NCI-H1092 (cell line): ENCODE measurements at places on chromosomes 2 and 18.

- no peak for DNase-seq
These were observed 28.7 kb downstream of the SMAD2 start for GRCh38 chr18:47901624-47902362.

DNA sequence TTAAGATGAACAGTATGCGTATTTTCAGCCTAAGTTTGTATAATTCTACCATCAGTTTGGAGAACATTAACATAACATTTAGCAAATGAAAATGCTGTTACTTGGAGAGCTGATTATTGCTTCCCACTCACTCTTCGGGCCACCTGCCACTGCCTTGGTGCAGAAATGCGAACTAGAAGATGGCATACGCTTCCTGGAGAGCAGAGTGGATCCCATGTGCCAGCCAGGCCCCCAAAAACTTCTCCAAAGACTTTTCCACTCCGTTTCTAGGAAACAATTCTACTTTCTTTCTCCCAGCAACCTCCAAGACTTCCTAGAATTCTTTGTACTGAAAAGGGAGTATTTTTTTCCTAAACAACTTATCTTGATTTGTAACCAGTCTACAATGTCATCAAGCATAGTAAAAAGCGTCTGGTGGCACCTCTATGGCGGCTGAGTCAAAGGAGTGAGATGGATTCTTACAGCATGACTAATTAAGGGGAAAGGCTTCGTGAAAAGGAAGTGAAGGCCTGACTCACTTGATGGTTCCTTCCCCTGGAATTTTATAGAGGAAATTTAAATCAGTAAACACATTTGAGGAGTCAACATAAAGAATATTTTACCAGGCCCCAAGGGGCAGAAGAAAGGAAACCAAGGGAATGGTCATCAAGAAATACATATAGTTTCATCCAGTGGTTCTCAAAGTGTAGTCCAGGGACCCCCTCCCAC, 36.6 kb downstream of the FEZ2 start:
- DNase-seq: no peak

DNA sequence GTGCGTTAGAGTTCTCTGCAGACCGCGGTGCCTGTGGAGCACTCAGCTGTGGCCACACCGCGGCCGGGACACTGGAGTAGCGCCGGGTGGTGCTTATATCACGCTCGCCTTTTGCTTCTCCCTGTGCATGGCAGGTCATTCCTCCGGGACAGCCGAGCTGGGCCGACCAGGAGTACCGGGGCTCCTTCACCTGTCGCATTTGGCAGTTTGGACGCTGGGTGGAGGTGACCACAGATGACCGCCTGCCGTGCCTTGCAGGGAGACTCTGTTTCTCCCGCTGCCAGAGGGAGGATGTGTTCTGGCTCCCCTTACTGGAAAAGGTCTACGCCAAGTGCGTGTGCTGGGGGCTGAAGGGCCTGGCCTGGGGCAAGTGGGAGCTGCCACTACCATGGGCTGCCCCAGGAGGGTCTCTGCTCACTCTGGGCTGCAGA, 4.2 kb downstream of the CAPN10 start:
- no peak for DNase-seq

DNA sequence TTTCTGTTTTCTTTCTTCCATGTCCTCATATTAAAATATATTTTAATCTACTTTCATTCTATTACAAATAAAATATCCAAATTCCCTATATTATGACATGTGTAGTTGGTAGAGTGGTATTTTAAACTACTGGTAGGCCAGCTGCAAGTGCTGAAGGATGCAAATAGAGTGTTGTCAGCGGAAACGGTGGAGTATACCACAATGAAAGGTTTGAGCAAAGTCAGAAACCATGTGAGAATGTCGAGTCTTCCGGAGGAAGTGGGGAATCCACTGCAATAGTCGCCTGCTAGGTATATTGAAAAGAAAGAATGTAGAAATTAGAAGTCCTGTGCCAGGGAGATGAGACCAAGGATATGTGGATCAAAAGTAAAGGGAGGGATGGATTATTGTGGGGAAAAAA, 373.9 kb downstream of the DSEL start:
- no peak for DNase-seq

DNA sequence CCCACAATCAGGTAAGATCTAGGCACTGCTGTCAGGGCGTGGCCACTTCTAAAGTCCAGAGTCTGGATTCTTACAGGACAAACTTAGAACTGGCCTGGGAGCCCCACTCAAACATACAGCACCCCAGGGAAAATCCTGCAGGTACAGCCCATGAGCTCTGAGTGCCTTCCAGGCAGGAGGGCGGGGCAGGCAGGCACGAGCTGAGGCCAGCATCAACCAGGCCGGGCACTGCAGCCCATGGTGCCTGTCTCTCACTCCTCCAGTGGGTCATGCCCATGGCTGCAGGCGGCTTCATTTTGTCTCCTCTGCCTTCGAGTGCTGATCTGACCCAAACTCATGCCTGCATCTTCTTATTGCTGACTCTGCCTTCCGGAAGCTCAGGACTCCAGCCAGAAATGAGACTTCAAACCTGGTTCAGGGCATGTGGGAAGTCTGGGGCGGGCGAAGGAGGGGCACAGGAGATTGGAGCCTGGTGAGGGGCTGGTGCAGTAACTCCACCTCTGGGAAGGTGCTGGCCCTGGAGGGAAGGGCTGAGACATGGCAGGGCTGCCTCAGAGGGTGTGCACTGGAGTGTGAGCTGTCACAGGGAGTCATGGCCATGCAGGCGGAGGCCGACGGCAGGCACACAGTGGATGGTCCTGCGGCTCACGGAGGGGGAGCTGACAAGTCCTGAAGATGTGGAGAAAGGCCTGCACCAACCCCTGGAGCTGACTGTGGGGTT, 40.5 kb downstream of the HS6ST1 start:
- DNase-seq: no peak

DNA sequence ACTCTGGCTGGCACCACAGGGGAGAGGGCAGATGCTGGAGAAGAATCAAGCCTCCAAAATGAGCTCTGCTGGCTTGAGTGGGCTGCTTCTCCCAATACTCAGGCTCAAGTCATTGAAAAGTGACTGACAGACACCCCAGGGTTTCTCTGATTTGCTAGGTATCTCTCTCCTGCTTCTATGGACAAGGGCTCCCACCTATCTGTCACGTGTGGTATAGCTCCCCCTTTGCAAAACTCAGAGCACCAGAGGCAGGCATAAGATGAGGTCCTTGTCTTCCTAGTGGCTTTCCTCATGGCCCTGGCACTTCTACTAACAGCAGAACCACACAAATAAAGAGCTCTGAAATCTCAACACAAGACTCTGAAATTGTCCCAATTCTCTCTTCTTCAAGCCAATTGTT, 105.2 kb downstream of the GALNT14 start:
- no peak for DNase-seq

DNA sequence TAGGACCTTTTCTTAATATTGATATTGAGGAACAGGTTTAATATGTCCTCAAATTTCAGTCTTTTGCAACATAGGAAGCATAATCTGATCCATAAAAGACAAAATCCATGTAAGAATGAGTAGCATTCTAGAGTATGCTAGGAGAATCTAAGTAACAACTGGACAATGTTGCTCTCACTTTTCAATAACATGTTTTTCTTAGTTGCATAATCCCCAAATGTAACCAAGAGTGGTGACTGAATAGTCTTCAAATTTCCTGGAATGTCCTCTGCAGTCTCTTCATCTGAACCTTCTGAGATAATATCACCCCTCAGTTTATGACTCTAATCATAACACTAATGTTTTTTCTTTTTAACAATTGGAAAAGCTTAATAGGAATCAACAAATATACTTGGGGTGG, 110.0 kb upstream of the ZEB2 start:
- DNase-seq: no peak

DNA sequence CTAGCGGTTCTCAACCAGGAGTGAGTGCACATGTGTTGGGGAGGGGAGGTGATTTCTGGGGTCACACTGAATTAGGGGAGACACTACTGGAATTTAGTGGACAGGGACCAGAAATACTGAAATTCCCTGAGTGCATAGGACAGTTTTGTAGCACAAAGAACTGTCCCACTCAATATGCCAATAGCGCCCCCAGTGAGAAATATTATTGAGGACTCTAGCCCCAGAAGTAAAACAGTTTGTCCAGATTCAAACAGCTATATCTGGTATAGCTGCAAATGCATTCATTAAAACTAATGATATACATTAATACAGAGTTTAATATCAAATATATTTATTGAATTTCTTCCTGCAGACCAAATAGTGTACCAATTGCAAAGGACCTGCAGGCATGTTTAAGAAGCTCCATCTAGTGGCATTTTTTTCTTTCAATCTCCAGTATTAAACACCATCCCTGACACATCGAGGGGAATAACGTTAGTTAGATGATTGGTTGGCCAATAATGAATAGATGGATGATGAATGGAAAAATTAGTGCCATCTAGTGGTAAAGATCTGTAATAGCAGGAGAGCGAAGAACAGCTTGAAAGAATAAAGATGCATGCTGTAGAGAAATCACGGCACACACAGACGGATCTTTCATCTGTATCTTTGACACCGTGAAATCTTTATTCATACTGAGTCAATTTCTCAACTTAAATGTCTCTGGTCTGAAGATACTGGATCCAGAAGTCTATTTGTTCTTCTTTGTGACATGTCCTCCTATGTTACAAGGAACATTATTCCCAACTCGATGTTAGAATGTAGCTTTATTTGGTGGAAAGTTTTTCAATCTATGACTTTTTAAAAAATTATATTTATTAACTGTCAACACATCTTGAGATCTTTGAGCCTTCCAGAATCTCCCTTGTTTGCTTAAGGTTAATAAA, 62.5 kb downstream of the DHRS9 start:
- DNase-seq: peak; percentile 4

DNA sequence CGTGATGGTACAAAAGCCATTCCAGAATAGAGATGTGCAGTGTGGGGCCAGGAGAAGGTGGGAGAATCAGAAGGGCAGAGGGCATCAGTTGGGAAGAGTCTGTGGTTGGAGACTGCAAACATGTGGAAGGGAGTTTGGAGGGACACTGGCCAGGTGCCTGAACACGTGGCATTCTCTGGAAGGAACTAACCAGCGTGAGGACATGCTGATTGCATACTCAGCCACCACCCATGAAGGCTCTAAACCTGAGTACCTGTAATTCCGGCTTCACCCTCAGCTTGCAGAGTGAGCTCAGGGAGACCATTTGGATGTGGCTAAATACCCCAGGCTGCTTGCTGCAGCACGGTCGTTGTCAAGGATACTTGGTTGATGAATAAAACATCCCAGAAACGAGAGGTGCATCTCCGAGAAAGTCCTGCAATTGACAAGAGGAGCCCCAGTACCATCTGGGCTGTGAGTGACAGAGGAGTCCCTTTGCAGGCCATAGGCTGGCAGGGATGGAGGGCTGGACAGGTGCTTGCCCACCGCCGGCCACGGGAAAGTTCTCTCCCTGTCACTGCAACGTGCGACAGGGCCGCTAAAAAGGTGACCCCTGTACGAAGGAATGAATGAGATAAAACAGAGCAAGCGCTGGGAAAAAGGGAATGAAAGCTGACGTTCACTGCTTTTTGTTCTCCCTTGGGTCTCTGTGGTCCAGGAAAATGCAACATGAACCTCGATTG, 5.0 kb downstream of the ACKR3 start:
- no peak for DNase-seq

DNA sequence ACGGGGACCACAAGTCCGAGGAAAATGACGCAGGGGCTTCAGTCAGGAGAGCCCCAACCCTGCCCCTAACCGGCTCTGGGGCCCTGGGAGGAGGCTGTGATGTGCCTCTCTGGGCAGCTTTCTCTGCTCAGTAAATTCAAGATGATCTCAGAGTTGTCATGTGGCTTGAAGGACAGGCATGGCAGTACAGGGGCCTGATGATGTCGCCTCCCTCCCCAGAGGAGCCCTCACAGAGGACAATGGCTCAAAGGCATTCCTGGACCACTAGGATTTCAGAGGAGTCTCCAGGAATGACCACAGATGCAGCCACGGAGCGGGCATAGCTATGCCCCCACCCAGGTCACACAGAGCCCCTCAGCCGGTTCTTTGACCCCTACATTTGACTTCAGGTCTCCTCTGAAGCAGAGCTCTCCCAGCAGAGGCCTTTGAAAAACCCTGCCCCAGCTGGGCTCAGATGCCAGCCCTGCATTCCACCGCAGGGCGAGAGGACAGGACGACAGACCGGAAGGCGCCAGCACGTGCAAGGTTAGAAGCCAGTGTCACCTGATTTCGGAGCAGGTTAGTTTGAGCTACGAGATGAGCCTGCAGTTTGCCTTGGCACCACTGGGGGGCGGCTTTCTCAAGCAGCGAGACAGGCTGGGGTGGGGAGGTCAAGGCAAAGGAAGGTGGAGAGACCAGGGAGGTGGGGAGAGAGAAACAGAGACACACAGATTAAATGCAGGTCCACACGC, 39.2 kb downstream of the BIN1 start:
- DNase-seq: no peak

GRCh38 chr2:230715201-230715600, 2.6 kb downstream of the CAB39 start:
- no peak for DNase-seq

DNA sequence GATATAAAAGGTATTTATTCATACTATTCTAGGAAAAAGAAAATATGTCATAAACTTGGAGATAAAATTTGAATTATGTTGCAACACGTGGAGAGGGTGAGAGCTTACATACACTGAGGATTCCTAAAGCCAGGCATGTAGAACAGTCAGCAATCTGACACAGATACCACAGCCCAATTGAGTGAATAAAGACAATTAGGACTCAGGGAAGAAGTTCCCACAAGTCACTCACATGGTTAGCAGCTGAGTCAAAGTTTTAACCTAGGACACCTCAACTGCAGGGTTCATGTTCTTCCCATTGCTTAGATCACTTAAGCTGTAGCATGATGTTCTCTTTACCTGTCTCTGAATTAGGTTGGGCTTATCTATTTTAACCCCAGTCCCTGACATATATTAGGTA, 189.5 kb downstream of the CMPK2 start:
- no peak for DNase-seq

- no peak for DNase-seq
These were observed 2.9 kb downstream of the SETBP1 start for GRCh38 chr18:44683556-44683955.

DNA sequence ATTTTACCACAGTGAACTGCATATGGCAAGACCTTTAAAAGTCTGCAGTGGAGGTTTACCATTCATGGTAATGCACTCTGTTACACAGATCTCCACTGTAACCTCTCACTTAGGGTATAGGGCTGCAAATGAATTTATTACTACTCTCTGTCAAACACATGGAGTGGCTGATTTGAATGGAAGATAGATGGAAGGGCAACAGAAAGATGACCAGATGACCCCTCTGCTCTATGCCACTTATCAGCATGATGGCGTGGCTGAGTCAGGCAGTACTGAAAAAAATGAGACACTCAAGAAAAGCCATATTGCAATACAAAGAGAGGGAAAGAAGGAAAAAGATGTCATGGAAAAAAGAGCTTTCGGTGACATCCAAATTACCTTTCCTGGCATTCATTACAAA, 72.3 kb downstream of the ABCA12 start:
- no peak for DNase-seq

DNA sequence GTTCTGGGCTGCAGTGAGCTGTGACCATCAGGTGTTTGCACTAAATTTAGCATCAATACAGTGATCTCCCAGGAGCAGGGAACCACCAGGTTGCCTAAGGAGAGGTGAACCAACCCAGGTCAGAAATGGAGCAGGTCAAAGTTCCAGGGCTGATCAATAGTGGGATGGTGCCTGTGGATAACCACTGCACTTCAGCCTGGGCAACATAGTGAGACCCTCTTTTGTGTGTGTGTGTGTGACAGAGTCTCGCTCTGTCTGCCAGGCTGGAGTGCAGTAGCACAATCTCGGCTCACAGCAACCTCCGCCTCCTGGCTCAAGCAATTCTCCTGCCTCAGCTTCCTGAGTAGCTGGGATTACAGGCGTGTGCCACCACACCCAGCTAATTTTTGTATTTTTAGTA, 163.7 kb upstream of the SERTAD2 start:
- no peak for DNase-seq

- DNase-seq: no peak
These were observed 22.3 kb upstream of the SERPINB5 start for GRCh38 chr18:63454497-63454896.

GRCh38 chr2:156132941-156133340, 199.6 kb downstream of the NR4A2 start:
- no peak for DNase-seq
